ENCODE measurements at places on chromosomes 7 and 10.

DNA sequence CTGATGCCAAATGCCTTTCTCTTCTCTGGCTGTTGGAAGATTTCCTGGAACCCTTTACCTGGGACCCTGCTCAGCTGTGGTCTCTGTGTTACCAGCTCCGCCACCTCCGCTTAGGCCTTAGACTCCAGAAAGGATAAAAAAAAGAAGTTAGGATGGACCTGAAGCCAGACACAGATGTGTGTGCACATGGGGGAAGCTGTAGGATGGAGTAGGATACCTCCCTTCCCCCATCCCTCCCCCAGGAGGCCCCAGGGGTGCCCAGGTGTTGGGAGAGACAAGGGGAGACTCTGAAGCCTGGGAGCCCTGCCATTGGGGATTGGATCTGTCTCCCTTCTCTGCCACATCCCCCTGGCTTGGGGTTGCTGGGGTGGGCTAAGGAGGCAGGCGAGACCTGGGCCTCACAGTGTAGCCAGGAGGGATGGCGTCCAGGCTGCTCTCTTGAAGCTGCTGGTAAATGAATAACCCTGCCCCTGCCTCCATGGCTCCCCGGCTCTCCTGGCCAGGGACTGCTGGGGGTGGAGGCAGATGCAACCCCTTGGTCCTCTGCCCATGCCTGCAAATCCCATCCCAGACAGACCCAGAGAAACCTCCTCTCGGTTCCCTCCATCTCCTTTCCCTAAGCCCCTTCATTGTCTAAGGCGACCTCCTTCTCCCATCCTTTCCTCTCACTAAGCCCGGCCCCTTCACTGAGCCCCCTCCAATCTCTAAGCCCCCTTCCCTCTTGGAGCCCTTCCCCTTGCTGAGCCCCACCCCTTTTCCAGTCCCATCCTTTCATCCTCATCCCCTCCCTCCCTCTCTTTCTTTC is 8.0 kb downstream of the CLDN3 start:
- DNase-seq = peak; percentile 55

GRCh38 chr7:41956705-41957104 is 253.8 kb upstream of the INHBA start:
- DNase-seq = peak; percentile 12

DNA sequence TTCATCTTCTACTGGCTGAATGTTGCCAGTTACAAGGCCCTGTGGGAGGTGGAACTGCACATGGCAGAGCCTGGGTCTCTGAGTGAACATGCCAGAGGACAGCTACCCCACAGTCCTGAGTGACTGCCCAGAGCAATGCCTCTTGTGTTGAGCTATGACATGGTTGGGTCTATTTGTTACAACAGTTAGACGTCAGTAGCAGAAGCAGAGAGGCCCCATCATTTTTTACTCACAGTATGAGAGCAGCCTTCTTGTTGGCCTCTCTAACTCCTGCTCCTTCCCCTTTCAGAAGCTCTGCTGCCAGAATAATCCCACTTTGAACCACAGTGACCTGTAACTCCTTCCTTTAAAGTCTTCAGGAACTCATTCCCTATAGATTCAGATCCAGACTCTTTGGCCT is 30.8 kb upstream of the NRP1 start:
- DNase-seq = no peak

DNA sequence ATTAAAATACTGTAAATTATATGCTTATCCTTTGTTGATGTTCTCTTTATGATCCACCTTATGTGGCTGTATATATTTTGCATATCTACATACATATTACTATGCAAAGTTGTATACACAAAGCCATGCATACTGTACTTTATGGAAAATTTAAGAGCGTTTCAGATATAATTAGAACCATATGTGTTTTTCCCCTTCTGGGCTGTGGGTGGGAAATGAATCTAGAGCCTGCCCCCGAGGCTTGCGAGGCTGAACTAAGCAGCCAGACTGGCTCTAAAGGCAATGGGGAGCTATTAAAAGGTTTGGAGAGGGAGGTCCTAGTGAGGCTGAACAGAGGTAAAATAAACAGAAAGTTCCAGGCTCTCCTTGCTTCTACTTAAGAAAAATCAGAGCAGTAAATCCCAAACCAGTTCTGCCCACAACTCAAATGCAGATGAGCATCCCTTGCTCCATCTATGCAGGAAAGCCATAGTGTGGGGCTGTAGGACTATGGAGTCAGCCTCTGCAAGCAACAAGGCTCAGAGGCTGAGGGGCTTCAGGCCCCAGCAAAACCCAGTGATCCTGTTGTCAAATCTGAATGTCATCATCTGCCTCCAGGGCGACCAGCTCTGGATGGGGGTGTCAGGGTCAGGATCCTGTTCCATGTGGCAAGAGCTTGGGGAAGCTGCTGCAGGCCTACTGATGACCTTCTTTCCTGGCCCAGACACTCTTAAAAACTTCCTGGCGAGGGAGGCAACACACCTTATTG is 14.1 kb upstream of the DDIT4 start:
- DNase-seq = peak; percentile 67

GRCh38 chr7:30914596-30914995 is 2.9 kb downstream of the AQP1 start:
- no peak for DNase-seq

GRCh38 chr10:550665-551372 is 138.6 kb downstream of the DIP2C start:
- no peak for DNase-seq
